Kidney epithelial cell (primary cell): ENCODE measurements at places on chromosomes 13 and 19. TPM values are rescaled to one million over a fixed set of nuclear protein-coding genes. Genes with fewer than 3 reads are reported as not detected.

Gene LRRC63
- total RNA-seq = 0.34 and 0.42 TPM in 2 replicates

DNA sequence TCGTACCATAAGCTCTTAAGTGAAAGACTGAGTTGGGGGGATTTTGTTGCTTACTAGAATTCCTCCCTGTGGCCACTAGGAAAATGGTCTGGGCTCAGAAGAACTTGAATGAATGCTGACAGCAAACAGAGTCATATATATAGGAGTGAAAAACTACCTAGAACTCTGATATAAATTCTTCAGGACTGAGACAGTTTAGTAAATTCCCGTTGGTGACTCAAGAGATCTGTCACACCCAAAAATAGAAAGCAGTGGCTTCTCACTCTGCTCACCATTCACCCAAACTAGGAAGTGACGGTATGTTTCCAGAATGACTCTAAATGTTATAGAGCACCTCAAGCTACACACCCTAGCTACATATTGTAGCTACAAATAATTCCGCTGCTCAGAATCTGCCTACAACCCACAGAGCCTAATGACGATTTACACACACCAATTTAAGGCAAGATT lies 116.2 kb downstream of the TBC1D4 start:
- DNase-seq = peak; percentile 75

Gene ZIM2
- 0.07 TPM in 1 of 2 replicates, not detected in the other for total RNA-seq

Gene TRPM4
- total RNA-seq = 13.5 and 16.7 TPM in 2 replicates

GRCh38 chr13:43080199-43080598 lies 56.8 kb downstream of the DNAJC15 start:
- DNase-seq = no peak

- no peak for DNase-seq
Observed at GRCh38 chr19:1861599-1862031, 1.8 kb downstream of the KLF16 start.

Gene CGB3
- not detected in 2 replicates for total RNA-seq

Gene ODAD3
- total RNA-seq = 0.07 and 0.29 TPM in 2 replicates

Gene POMP
- 103 and 104 TPM in 2 replicates for total RNA-seq

DNA sequence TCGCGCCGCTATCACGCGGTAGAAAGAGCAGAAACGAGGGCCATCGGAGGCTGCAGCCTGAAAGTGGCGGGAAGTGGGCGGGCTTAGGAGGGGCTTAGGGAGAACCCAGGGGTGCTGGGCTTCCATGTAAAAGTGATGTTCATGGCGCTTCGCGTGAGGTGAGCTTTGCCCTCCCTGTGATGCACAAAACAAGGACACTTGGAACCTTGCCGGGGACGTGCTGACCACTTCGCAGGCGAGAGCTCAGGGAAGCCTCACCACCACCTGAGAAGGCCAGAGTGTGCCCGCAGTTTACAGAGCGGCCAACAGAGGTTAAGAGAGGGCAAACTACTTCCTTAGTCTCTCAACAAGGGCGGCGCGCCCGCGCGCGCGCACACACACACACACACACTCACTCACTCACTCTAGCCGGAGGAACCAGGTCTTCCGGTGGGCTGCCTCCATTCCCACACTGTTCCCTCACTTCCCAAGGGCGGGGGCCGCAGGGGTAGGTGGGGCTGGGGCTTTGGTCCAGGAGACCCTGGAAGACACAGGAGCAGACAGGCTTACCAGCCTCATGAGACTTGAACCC lies 651 bp downstream of the GAPDHS start:
- no peak for DNase-seq

DNA sequence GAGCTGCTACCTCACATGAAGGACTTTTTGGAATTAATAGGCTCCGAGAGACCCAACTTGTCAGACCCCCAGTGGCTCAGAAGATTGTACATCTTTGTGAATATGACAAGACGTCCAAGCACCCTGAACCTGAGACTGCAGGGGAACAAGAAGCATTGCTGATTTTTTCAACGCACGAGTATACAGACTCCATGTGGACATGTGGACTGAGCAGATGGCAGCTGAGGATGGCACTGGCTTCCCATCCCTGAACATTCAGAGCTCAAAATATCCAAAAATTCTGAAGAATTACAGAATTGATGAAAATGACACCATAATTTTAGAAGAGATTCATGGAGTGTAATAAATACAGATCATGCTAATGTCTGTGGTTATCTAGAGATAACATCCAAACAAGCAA lies 254.1 kb downstream of the MZT1 start:
- DNase-seq = no peak

Gene CEACAM21
- total RNA-seq = not detected in 2 replicates

GRCh38 chr19:9875796-9876195 lies 40.7 kb downstream of the PIN1 start:
- DNase-seq = no peak

Gene NLRP7
- not detected in 2 replicates for total RNA-seq

Gene TMEM59L
- total RNA-seq = 3.8 and 6.5 TPM in 2 replicates

GRCh38 chr13:75071796-75072195 lies 410.2 kb downstream of the TBC1D4 start:
- DNase-seq = no peak

DNA sequence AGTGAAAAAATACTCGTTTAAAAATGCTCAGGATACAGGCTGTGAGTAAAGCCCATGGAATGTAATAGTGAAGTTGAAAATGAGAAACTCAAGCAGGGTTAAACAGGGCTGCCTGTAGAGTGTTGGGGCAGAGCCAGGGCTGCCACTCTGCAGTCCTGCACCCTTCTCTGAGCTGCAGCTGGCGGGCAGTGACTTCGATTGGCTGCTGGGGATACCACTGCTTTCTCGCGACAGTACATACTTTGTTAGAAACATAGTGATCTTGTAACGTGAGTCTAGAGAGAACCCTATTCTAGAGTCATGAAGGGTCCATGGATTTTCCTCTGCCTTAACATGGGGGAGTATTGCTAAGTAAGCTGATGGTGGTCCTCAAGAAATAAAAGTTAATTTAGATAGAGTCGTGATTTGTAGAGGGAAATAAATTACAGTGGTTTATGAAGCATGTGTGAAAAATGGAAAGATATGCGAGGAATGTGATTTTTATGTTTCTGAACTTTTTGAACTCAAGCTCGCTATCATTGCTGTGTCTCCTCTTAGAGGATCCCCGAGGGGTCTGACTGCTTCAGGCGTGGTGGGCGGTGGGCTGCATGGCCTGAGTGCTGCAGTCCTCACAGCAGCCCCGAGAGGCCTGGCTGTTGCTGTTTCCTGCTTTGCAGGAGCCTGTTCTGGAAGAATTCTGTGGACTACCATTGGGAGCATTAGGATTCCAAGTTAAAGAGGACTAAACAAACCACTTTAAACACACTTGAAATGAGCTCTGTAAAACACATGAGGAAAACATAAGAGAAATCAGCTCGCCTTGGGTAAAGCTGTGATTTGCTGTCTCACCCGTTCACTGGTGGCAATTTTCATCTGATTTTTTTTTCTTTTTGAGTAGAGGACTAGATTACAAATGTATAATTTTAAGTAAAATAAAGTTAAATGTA lies 95.7 kb downstream of the ARHGEF7 start:
- peak; percentile 64 for DNase-seq

DNA sequence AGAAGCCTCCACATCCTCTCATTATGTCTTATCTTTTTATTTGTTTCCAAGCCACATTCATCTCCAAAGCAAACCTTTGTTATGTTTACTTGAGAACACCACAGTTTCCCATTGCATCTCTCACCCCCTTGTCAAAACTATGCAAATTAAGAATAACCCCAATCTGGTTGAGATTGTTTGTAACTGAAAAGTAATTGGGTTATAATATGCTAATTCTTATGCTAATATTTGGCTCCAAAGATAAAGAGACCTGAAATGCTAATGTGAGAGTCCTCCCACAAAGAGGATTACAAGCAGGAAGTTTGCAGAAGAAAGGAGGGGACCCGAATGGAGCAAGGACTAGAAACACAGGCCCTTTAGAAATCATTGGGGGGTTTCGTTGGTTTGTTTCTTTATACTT lies 92.9 kb upstream of the UBL3 start:
- no peak for DNase-seq

Gene ARHGAP33
- total RNA-seq = 2.8 and 3.5 TPM in 2 replicates

GRCh38 chr19:27774827-27775226 lies 1438.1 kb downstream of the UQCRFS1 start:
- DNase-seq = no peak

DNA sequence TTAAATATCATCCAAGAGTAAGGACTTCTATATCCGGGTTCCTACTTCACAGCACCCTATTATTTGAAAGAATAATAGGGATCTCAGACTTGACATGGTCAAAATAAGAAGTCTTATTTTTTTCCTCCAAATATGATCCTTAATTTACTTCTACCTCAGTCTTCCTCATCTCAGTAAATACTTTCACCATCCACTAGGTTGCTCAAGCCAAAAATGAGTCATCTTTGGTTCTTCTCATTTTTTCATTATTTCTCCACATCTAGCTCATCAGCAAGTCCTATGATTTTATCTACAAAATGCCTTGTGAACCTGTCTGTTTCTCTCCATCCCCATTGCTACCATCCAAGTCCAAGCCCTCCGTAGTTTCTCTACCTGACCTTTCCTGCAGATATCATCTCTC lies 121.9 kb upstream of the GJB6 start:
- DNase-seq = no peak

Gene GRIN2D
- 0.21 and 0.63 TPM in 2 replicates for total RNA-seq

Gene CASP14
- not detected in 2 replicates for total RNA-seq

DNA sequence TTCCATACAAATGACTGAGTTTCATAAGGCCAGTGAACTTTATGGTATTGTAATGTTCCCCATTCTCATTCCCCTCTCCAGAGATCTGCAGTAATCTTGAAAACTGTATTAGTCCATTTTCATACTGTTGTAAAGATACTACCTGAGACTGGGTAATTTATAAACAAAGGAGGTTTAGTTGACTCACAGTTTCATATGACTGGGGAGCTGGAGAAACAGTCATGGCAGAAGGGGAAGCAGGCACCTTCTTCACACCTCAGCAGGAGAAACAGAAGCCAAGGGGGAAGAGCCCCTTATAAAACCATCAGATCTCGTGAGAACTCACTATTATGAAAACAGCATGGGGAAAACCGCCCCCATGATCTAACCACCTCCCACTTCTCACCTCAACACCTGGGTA lies 318.7 kb upstream of the KLF12 start:
- no peak for DNase-seq

Gene ZNF556
- total RNA-seq = 0.07 TPM in 1 of 2 replicates, not detected in the other

- no peak for DNase-seq
Observed at GRCh38 chr13:20713014-20713376, 9.5 kb downstream of the IL17D start.

- DNase-seq = no peak
Observed at GRCh38 chr13:113920606-113921286, 53.1 kb downstream of the C13orf46 start.

- no peak for DNase-seq
Observed at GRCh38 chr19:12727745-12728433, 4.2 kb upstream of the TNPO2 start.

DNA sequence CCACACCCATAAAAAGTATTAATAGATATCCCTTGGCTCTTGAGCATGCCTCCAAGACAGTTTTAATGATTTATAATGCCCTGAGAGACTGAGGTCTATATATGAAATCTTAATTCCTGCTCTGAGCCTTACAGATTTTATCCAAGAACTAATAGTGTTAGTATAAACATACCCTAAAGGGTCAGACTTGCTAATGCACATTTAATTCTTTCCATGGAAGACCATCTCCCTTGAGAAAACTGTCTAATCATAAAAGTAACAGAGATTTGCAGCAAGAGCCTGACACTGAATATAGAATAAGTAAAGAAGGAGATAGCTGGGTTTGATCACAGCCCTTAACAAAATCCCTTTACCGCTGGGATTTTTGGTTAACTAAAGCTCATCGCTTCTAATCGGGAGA lies 650.8 kb upstream of the KLF12 start:
- DNase-seq = no peak

DNA sequence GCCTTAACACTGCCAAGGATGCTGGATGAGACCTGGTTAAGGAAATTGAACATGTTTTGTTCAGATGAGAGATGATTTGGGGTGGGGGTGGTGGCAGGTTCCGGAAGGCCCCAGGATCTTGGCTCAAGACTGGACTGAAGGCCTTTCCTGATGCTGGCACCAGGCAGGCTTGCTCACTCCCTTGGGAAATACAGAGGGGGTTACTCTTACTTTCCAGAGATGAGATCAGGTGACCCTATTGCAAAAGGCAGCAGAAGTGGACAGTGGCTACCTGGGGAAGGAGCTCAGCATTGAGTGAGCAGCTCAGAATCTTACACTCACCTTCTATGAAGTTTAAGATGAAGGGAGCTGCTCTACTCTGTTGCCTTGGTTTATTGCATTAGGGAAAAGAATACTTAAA lies 10.8 kb downstream of the GATAD2A start:
- no peak for DNase-seq

DNA sequence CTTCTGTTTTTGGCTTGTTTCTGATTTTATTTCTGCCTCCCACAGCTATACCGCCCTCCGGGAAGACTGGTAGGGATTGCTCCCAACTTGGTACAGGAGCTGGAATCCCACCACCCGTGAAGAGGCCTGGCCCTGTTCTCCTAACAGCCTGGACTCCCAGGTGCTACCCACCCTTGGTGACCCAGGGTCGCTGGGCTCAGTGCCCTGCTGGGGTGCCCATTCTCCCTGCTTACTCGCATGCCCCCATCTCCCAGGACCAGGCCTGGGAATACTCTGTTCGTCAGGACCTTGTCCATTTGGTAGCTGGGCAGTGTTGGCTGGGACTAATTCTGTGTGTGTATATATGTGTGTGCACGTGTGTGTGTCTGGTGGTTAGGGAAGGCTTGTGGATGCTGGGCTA lies 41.0 kb upstream of the TMTC4 start:
- DNase-seq = no peak

Gene ZNF729
- total RNA-seq = 0.14 TPM in 1 of 2 replicates, not detected in the other

DNA sequence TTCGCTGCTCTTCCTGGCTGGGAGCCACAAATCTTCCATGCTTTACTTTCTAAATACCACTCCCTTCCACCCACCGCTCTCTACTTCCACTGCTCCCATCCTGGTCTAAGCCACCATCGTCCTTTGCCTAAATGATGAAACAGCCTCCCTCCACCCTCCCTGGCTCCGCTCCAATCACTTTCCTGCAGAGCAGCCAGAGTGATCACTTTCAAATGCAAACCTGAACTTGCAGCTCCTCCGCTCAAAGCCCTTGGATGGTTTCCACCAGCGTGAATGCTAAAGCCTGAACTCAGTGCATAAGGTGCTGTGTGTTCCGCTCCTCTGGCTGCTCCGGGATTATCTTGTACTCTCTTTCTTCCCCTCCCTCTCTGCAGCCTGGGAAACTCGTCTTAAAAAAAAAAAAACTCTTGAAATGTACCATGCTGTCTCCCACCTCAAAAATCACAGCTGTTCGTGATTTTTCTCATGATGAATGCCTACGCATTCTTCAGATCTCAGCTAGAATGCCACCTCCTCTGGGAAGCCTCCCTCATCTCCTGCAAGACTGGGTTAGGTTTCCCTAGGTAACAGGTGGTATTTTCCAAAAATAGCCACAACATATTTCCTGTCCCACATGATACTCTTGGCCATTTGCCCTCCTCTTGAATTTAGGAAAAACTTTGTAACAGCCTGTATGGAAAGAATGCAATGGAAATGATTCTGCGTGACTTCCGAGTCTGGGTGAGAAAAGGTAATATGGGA lies 3.7 kb upstream of the SIN3B start:
- peak; percentile 65 for DNase-seq

- no peak for DNase-seq
Observed at GRCh38 chr19:20154636-20155035, 12.4 kb upstream of the ZNF486 start.

GRCh38 chr13:44273991-44274770 lies 99.4 kb upstream of the SERP2 start:
- DNase-seq = no peak

Gene MEIS3
- 2.3 and 8.6 TPM in 2 replicates for total RNA-seq

- DNase-seq = no peak
Observed at GRCh38 chr19:4149518-4150288, 3.7 kb upstream of the CREB3L3 start.

Gene CLDND2
- not detected in 2 replicates for total RNA-seq

Gene SGCG
- total RNA-seq = 7.8 and 9.8 TPM in 2 replicates

- no peak for DNase-seq
Observed at GRCh38 chr13:36903925-36904595, 16.0 kb downstream of the SMAD9 start.
